ENCODE measurements at places on chromosomes 2 and 18.

DNA sequence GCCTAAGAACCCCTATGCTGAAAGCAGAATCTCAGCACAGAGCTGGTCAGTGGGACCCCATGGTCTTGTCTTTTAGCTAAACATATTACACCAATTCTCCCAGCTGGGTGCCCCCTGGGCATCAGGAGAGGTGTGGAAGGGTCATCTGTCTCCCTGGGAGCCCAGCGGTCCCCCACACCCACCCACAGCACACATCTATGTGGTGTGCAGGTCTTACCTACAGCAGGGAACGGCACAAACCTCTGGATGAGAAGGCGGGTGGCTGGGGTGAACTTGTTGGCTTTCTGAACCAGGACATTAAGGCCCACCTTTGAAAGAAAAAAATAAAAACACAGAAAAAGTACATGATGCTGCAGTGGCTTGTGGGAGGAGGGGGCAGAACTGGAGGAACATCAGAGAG lies 70.7 kb downstream of the EMX1 start:
- DNase-seq, result no peak

- no peak for DNase-seq
Measured at GRCh38 chr18:46759890-46760289, 3.0 kb upstream of the ST8SIA5 start.

- no peak for DNase-seq
Measured at GRCh38 chr2:121697108-121697631, 39.5 kb downstream of the NIFK start.

GRCh38 chr2:223642506-223642905 lies 40.3 kb upstream of the SCG2 start:
- DNase-seq, result no peak

GRCh38 chr2:96112501-96113366 lies 3.6 kb downstream of the ADRA2B start:
- DNase-seq, result no peak

DNA sequence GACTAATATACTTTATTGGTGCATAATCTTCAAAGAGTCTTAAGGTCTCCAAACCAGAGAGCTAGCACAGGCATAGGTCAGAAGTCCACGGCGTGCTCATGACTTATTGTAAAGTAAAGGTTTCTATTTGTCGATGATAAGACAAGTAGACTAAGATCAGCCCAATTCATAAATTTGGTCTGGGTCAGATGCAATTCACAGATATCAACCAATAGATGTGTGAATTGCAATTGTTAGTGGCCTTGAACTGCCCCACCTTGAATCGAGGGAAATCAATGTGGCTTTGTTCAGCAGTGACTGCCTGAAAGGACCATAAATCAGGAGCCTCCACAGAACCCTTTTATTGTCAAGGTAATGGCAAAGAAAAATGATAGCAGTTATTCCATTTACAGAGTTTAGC lies 39.1 kb upstream of the CPS1 start:
- DNase-seq, result no peak

- no peak for DNase-seq
Measured at GRCh38 chr2:5990086-5990485, 297.9 kb downstream of the SOX11 start.

DNA sequence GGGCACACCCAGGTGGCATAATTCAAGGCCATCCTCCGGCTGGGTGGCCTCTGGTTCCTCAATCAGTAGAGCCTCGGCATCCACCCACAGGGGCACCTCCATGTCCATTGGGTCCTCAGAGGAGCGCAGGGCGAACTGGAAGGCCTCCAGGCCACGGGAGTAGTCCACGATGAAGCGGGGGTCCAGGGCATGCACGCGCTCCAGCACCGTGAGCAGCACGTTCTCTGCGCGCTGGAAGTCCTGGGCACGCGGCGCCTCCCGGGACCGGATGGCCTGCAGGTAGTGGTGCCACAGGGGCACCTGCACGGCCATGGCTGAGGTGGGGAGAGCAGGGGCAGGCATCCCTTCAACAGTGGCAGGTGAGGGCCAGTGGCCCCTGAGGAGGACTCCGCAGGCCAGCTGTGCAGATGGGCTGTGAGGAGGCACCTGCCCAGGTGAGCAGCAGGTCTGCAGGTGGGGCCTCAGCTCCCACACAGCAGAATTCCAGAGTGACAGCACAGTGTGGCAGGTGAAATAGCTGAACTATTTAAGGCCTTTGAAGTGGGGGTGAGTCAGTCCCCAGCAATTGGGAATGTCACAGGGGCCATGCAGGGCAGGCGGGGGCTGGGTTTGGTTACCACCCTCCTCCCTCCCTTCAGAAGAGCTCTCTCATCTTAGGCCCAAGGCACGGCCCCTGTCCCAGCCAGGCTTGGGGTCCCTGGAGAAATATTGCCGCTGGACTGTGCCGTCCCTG lies at the start of gene MAB21L4:
Gene MAB21L4 (minus strand): TSS at position 501 of the 733 bp plus-strand sequence. CDS start 159 bp downstream, at position 342.
- DNase-seq, result no peak

DNA sequence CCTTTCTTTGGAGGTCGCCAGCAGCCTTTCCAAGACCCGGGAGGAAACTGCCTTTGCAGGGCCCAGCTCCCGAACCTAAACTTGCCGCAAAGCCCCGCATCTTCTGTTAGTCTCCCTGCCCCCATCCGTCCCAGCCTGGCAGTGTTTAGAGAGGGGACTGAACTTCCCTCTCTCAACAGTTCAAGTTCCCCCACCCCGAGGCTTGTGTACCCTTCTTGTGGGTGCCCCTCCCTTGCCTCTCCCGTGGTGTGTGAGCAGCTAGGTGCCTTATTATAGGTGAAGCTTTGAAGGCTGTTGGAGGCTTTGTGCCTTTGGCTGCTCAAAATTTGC lies 1.4 kb downstream of the LBH start:
- no peak for DNase-seq

GRCh38 chr2:122105171-122105876 lies 349.9 kb downstream of the TSN start:
- DNase-seq, result no peak

Measured in NCI-H446 (cell line).